ENCODE measurements at places on chromosomes 16 and 17. TPM values are rescaled to one million over a fixed set of nuclear protein-coding genes. Genes with fewer than 3 reads are reported as not detected.

Gene ASGR1
- total RNA-seq = 10.8 TPM

Gene SLC35G6
- not detected for total RNA-seq

DNA sequence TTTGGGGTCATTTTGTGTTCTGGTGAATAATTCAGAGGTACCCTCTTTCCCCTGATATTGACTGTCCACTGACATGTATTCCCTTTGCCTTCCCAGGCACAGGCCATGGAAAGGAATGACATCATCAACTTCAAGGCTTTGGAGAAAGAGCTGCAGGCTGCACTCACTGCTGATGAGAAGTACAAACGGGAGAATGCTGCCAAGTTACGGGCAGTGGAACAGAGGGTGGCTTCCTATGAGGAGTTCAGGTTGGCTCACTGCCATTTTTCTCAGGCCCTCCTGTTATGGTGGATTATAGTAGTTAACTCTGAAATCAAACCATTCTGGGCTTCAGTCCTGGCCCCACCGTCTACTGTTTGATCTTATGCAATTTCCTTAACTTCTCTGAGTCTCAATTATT is 1.6 kb upstream of the EFTUD2 start:
- DNase-seq = no peak

- DNase-seq = no peak
Observed at GRCh38 chr16:51651061-51651466, 500.0 kb upstream of the SALL1 start.

Gene GALK1
- 31.0 TPM for total RNA-seq

DNA sequence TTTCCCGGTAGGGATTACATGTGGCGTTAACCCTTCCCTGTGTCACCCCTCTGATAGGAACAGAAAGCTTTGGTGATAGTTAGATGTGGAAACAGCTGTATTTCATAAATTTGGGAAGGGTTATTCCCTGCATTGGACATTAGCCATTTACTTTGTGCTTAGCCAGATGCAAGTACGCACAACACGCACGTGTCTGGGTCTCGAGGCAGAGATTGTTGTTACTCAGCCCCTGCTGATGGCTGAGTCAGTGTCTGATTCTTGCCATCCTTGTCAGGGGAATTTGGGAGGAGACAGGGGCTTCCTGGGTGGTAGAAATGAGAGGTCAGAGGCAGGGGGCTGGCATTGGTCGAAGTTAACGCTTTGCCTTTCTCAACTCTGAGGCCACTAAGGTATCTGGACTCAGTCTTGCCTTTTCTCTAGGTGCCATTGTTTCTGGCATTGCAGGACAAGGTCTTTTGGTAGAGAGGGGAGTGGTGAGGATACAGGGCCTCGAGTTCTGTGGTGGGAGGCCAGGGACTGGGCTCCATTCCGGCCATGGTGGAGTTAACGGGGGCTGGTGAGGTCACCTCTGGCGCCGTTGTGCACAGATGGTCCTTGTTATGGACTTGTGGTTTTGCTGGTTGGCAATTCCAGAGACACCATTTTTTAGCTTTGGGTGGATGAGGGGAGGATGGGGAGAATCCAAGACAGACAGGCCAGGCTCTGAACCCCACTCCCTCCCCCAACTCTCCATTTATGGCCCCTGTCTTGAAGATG is 8.2 kb downstream of the MMP2 start:
- DNase-seq = no peak

All from H1 (cell line).